ENCODE measurements at places on chromosomes 5 and 9.
A peak's percentile ranks its signal among the peaks of the same experiment; 100 is the strongest.

GRCh38 chr9:35856206-35856605 is 14.0 kb downstream of the OR13J1 start:
- DNase-seq: no peak

DNA sequence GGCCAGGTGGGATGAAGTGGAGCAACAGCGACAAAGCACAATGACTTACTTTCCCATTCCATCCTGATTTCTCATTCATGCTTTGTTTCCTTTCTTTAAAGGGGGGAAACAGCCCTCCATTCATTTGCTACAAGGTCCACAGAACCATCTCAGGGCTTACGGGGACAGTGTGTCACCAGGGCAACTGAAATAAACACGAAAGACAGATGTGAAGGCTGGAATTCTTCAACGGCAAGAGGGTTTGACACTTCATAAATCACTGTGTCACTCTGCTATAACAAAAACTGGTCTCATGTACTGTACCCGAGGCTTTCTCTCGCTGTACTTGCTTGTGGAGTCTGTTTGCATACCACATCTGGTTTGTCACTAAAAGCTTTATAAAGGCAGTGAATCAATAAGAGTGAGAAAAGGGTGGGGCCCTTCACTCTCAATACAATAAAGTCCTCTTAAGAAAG is 150.8 kb downstream of the EFNA5 start:
- no peak for DNase-seq

- DNase-seq: no peak
Measured at GRCh38 chr9:91942201-91942600, 7.8 kb downstream of the ROR2 start.

DNA sequence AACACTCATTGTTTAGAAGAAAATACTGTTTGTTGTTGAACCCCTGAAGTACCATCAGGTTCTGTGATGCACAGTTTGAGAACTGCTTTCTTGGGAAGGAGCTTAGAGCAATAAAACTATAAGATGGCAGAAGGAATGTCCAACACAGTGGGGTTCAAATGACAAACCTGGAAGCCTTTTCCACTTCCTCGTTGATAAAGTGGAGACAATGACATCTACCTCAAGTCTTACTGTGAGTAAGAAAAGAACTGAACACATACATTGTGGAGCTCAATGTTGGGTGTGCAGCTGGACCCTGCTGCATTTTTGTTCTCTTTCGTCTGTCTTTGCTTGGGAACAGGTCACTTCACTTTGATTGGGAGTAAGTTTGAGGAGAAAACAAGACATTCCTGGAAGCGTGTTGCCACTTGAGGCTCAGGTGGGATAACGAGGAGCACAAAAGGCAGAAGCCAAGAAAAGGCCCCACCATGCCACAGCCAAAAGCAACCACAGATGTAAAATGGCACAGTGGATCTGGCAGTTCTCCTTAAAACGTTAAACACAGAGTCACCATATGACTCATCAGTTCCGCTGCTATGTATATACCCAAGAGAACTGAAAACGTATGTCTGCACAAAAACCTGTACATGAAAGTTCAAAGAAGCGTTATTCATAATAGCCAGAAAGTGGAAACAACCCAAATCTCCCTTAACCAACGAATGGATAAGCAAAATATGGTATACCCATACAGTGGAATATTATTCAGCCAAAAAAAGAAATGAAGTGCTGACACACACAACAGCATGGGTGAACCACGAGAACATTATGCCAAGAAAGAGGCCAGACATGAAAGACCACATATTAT is 42.9 kb upstream of the SUB1 start:
- peak; percentile 42 for DNase-seq

DNA sequence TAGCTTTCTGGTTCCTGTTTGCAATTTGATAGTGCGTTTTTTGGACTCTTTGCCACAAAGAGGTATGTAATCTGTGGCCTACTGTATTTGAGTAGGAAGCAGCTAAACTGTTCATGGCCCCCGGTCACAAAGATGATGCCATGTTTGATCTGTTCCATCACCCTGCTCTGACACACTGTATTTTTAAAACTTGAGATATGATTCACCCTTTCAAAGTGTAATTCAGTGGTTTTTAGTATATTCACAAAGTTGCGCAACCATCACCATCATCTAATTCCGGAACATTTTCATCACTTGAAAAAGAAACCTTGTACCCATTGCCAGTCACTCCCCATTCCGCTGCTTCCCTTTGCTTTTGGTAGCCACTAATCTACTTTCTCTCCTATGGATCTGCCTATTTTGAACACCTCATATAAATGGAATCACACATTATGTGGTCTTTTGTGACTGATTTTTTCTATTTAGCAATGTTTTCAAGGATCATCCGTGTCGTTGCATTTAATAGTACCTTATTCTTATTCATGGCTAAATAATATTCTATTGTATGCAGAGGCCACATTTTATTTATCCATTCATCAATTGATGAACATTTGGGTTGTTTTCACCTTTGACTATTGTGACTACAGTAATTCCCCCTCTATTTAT is 141.6 kb downstream of the NR3C1 start:
- peak; percentile 29 for DNase-seq

- DNase-seq: peak; percentile 66
Measured at GRCh38 chr9:137049544-137050449, 3.8 kb upstream of the NPDC1 start.

DNA sequence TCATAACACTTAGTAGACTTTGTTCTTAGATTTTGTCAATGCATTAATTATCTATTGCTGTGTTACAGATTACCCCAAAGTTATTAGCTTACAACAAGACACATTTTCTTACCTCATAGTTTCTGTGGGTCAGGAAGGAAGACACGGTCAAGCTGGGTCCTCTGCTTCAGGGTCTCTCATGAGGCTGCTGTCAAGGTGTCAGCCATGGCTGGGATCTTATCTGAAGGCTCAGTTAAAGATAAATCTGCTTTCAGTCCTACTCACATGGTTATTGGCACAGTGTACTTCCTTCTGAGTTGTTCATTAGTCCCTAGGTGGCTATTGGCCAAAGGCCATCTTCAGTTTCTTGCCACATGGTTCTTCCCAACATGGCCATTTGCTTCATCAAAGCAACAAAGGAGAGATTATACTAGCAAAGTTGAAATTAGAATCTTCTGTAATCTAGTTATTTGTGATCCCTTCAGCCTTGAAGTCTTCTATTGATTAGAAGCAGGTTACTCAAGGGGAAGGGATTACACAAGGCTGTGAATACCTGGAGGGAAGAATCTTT is 25.2 kb downstream of the TDRD7 start:
- no peak for DNase-seq

GRCh38 chr9:110109333-110110092 is 98.4 kb downstream of the C9orf152 start:
- no peak for DNase-seq

GRCh38 chr9:136711751-136712689 is at the start of gene DIPK1B:
Gene DIPK1B (plus strand): TSS chr9:136712572. CDS start chr9:136712666, 94 bp downstream.
- DNase-seq: no peak

- DNase-seq: peak; percentile 30
Measured at GRCh38 chr5:109691996-109692395, 2.3 kb downstream of the MAN2A1 start.

DNA sequence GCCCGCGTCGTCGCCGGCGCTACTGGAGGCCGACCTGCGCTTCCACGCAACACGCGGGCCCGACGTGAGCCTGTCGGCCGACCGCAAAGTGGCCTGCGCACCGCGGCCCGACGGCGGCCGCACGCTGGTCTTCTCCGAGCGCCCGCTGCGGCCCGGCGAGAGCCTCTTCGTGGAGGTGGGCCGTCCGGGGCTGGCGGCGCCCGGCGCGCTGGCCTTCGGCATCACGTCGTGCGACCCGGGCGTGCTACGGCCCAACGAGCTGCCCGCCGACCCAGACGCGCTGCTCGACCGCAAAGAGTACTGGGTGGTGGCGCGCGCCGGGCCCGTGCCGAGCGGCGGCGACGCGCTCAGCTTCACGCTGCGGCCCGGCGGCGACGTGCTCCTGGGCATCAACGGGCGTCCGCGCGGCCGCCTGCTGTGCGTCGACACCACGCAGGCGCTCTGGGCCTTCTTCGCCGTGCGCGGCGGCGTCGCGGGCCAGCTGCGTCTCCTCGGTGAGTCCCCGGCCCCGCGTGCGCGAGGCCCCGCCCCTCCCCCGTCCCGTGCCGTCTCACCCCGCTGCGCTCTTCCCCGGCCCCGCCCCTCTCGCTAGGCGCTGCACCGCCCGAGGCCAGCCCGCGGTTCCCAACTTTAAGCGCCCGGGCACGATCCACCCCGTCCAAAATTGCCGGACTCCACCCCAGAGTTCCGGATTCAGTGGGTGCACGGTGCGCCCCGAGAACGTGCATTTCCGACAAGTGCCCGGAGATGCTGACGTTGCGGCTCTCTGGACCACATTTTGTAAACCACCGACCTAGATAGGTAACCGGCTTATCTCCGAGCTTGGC is 42.8 kb downstream of the NEURL1B start:
- peak; percentile 74 for DNase-seq

DNA sequence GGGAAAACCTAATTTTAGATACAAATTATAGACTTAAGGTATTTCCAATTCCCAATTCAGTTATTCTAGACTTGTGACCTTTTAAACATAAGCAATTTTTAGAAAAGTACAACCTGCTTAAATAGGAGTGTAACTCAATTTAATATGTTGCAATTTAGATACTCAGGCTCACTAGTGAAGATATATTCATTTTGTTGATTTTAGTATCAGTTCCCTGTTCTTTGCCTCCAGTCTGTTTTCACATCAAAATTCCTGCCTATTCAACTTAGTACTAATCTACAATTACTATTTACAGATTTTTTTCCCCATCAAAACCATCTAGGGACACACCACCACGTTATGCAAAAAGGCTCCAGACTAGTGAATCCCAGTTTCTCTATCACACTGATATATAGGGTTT is 30.4 kb downstream of the PWWP2A start:
- DNase-seq: no peak

GRCh38 chr5:179786861-179787260 is 6.9 kb upstream of the LTC4S start:
- DNase-seq: no peak

DNA sequence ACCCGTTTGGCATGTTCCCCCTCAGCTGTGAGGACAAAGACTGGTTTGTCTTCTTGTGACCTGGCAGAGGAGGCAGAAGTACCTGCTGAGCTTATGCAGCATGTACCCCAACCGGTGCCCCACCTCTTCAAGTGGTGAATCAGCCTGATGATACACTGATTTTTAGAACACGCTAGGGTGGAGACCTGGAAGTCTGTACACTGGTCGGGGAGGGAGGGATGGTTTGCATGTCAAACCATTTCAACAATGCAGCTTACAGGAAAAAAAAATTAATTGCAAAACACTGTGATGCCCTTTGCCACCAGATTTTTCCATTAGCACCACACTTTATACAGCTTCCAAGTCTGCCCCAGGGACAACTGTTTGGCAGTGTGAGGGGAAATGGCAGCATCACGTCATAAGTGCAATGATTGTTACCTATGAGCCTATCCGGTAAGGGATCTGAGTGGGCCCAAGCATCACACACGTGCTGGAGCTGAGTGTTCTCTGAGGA is 155.1 kb upstream of the DMRT1 start:
- DNase-seq: no peak

DNA sequence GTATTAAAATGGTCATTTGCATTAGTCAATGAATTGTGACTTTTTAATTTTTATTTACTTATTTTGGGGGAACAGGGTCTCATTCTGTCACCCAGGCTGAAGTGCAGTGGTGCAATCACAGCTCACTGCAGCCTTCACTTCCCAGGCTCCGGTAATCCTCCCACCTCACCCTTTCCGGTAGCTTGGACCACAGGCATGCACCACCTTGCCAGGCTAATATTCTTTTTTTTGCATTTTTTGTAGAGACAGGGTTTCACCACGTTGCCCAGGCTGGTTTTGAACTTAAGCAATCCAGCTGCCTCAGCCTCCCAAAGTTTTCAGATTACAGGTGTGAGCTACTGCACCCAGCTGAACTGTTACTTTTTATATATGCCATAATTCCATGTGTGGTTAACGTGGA is 143.4 kb downstream of the FBXL17 start:
- no peak for DNase-seq

- no peak for DNase-seq
Measured at GRCh38 chr5:18483451-18483850, 849.2 kb downstream of the TAF11L14 start.

- no peak for DNase-seq
Measured at GRCh38 chr5:159680095-159680494, 236.2 kb upstream of the ADRA1B start.

- DNase-seq: no peak
Measured at GRCh38 chr9:78261403-78262001, 25.6 kb downstream of the CEP78 start.

GRCh38 chr9:116072046-116072445 is 81.5 kb upstream of the PAPPA start:
- no peak for DNase-seq

GRCh38 chr5:33937707-33938506 is 1.7 kb downstream of the RXFP3 start:
- no peak for DNase-seq

GRCh38 chr9:89529243-89530035 is 31.5 kb upstream of the SEMA4D start:
- peak; percentile 53 for DNase-seq

DNA sequence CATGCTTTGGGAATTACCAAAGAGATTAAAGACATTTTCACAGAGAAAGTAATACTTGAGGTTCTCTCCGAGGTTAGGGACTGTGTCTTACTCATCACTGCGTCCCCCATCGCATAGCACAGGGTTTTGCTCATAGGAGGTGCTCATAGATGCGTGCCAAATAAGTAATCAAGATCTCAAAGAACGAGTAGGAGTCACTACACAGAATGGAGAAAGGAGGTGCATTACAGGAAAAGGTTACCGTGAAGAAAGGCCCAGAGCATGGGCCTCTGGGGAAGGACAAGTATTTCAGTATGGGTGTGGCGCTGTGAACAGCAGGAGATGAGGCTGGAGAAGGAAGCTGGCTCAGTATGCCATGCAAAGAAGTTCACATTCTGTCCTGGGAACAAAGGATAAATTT is 182.4 kb downstream of the ACTL7B start:
- no peak for DNase-seq

DNA sequence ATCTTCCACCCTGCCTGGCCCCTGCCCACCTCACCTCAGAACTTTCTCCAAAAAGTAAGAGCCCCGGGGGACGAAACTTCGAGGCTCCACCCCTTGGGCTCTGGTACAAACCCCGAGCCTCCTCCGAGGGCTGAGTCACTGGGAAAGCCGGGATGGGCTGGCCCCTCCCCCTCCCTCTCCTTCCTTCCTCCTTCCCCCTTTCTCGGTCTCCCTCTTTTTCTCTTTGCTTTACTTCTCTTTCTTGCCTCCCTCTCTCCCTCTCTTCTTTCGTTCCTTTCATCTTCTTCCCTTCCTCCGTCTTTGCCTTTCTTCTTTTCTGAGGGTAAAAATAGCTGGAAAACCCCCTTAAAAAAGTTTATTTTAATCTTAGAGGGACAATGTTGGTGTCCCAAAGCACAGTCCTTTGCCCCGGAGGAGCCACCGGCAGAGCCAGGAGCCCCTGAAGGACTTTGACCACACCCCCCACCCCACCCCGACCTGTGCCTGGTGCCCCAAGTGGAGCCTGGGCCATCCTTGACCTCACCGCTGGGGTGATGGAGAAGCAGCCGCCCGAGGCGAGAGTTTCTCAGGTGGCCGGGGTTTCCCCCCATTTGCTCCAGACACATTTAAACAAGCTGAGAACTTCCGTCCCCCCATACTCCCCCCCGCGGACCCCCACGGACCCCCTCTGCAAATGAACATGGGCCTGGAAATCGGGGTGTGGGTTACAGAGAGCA is 5.7 kb upstream of the NOTCH1 start:
- DNase-seq: no peak

GRCh38 chr5:62326302-62326701 is 20.3 kb downstream of the KIF2A start:
- DNase-seq: no peak

GRCh38 chr9:104227108-104227507 is 133.0 kb downstream of the SMC2 start:
- no peak for DNase-seq

GRCh38 chr5:33857037-33857436 is 34.8 kb downstream of the ADAMTS12 start:
- no peak for DNase-seq
